ENCODE measurements at places on chromosomes 12 and 14.

- no peak for DNase-seq
- H3K27me3 ChIP-seq: no peaks in the 10 kb centered on the region
- H3K36me3 ChIP-seq: no peaks in the 10 kb centered on the region
- H3K4me1 ChIP-seq: no peaks in the 10 kb centered on the region
Observed at GRCh38 chr12:64261813-64262212, 39.7 kb upstream of the KICS2 start.

GRCh38 chr12:104553421-104553820 lies 96.7 kb downstream of the CHST11 start:
- no peaks in the 10 kb centered on the region for H3K27me3 ChIP-seq
- no peaks in the 10 kb centered on the region for H3K36me3 ChIP-seq
- no peak overlapping the region for H3K27ac ChIP-seq
- H3K4me3 ChIP-seq: no peak overlapping the region
- no peak for DNase-seq

DNA sequence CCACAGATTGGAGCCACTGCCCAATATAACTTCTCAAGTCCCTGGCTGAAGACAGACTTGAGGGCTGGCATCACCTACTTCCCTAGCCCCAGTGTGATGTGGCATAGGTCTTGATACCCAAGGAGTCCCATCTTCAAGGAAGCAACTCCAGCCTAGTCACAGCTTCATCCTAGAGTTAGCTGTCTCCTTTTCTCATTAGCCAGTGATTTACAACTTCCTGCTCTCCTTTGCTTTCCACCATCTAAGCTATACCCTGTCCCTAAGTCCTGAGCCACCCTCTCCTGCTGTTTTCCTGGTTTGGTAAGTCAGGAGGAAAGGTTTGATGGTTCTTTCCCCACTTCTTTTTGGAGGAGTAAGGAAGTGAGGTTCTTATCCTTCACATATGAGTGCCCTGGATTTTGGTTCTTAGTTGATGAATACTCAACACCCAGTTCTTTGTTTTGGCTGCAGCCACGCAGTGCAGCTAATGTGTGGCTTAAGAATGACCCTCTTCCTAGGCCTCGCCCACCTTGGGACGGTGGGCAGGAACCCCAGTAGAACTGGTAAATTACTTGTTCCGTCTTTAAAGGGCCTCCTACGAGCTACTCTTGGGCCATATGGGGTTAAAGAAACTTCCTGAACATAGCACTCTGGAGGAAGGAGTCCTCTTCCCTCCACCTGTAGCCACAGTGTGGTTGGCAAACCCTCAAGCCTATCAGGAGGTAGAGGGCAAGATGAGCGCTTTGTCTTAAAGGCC lies 3.9 kb upstream of the GPX2 start:
- H3K27ac ChIP-seq: no peak overlapping the region
- DNase-seq: no peak
- peaks cover 19% of the 10 kb centered on the region for H3K36me3 ChIP-seq
- no peaks in the 10 kb centered on the region for H3K27me3 ChIP-seq
- no peak overlapping the region for H3K4me3 ChIP-seq
- H3K4me1 ChIP-seq: no peaks in the 10 kb centered on the region

GRCh38 chr14:101707863-101708620 lies 53.5 kb upstream of the PPP2R5C start:
- no peak overlapping the region for H3K27ac ChIP-seq
- DNase-seq: no peak
- peaks cover 32% of the 10 kb centered on the region for H3K4me1 ChIP-seq
- no peaks in the 10 kb centered on the region for H3K36me3 ChIP-seq
- H3K27me3 ChIP-seq: no peaks in the 10 kb centered on the region

GRCh38 chr12:31297572-31298514 lies 28.1 kb downstream of the SINHCAF start:
- H3K4me1 ChIP-seq: no peaks in the 10 kb centered on the region
- no peak overlapping the region for H3K27ac ChIP-seq
- DNase-seq: no peak
- peaks cover 48% of the 10 kb centered on the region for H3K36me3 ChIP-seq
- H3K4me3 ChIP-seq: no peak overlapping the region

- H3K27ac ChIP-seq: no peak overlapping the region
- no peak for DNase-seq
- no peaks in the 10 kb centered on the region for H3K27me3 ChIP-seq
- no peaks in the 10 kb centered on the region for H3K36me3 ChIP-seq
- no peak overlapping the region for H3K4me3 ChIP-seq
Observed at GRCh38 chr14:63322897-63323573, 4.3 kb upstream of the GPHB5 start.

DNA sequence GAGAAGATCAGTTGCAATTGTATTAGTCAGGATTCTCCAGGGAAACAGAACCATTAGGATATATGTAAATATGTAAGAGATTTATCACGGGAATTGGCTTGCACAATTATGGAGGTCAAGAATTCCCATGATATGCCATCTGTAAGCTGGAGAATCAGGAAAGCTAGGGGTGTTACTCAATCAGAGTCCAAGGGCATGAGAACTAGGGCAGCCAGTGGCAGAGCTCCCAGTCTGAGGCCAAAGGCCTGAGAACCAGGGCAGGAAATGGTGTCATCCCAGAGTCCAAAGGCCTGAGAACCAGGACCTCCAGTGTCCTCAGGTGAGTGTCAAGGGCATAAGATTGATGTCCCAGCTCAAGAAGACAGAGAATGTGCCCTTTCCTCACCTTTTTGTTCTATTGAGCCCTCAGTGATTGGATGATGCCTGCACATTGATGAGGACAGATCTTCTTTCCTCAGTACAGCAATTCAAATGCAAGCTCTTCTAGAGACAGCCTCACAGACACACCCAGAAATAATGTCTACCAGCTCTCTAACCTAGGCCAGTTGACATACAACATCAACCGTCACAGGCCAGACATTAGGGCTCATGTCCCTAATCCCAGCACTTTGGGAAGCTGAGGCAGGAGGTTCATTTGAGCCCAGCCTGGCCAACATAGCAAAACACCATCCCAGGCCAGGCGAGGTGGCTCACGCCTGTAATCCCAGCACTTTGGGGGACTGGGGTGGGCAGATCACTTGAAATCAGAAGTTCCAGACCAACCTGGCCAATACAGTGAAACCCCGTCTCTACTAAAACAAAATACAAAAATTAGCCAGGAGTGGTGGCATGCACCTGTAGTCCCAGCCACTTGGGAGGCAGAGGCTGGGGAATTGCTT lies 34.9 kb upstream of the ZNF740 start:
- H3K27me3 ChIP-seq: no peaks in the 10 kb centered on the region
- H3K36me3 ChIP-seq: no peaks in the 10 kb centered on the region
- H3K4me1 ChIP-seq: no peaks in the 10 kb centered on the region

GRCh38 chr12:78726854-78727253 lies 137.7 kb upstream of the SYT1 start:
- DNase-seq: no peak
- H3K27ac ChIP-seq: no peak overlapping the region
- H3K27me3 ChIP-seq: no peaks in the 10 kb centered on the region
- H3K36me3 ChIP-seq: no peaks in the 10 kb centered on the region

- no peaks in the 10 kb centered on the region for H3K4me1 ChIP-seq
- no peaks in the 10 kb centered on the region for H3K36me3 ChIP-seq
- peaks cover 13% of the 10 kb centered on the region for H3K27me3 ChIP-seq
Observed at GRCh38 chr14:99838639-99839134, 45.5 kb downstream of the EML1 start.

DNA sequence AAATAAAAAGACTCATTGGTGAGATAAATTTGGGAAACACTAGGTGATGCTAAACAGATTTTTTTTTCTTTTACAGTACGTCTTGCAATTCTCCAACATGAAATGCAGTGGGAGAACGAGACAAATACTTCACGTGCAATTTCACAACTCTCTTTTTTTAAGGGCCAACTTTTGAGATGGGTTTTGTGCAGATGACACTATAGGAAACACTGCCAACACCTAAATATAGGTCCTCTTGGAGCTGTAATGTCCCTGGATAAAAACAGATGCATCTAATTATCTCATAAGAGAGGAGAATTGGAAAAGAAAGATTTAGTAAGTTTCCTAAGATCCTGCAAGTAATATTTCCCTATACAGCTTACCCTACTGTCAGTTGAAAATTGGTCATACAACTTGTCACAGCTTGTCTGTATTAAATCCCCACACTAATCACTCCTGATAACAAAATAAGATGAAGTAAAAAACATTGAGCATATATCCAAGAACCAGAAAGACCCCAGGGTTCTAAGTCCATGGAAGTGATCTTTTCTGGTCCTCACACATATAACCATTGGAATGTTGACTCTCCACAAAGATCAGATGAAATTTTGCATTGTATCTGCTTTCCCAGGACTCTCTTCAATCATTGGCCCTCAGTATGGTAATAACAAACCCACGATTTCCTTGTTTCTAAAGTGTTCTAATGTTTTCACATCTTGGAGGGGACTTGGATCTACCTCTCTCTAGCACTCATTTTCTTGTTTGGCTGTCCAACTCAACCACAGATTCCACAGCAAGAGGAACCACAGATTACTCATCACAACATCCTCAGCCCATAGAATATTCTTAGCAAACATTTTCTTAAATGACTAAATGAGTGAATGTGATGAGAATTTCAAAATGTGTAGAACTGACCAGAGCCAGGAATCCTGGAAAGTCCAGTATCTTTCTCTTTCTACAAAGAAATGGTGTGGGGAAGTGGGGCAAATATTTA lies 769.4 kb upstream of the USP15 start:
- H3K4me3 ChIP-seq: no peak overlapping the region
- DNase-seq: no peak
- H3K27me3 ChIP-seq: no peaks in the 10 kb centered on the region
- H3K27ac ChIP-seq: no peak overlapping the region
- no peaks in the 10 kb centered on the region for H3K4me1 ChIP-seq

GRCh38 chr12:53215497-53215896 lies 8.4 kb upstream of the ITGB7 start:
- no peaks in the 10 kb centered on the region for H3K27me3 ChIP-seq
- peaks cover 35% of the 10 kb centered on the region for H3K4me1 ChIP-seq
- H3K36me3 ChIP-seq: peaks cover 51% of the 10 kb centered on the region

- no peaks in the 10 kb centered on the region for H3K27me3 ChIP-seq
- no peaks in the 10 kb centered on the region for H3K4me1 ChIP-seq
- no peaks in the 10 kb centered on the region for H3K36me3 ChIP-seq
- H3K4me3 ChIP-seq: no peak overlapping the region
- DNase-seq: no peak
Observed at GRCh38 chr12:115947696-115948062, 329.8 kb downstream of the MED13L start.

DNA sequence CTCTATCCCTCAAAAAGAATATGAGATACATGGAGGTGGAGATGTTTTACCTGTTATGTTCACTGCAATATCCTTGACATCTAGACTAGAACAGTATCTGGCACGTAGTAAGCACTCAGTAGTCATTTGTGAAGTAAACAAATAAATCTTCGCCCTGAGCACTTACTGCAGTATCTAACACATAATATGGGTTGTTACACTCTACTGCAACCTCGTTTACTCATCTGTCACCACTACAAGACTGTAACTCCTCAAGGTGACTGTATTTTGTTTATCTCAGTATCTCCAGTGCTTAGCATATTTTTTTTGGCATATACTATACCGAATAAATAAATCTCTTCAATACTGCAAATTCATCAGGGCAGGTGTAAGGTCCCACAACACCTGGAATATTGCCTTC lies 66.1 kb downstream of the WASHC3 start:
- peaks cover 3% of the 10 kb centered on the region for H3K27me3 ChIP-seq

- no peaks in the 10 kb centered on the region for H3K27me3 ChIP-seq
- H3K4me1 ChIP-seq: peaks cover 3% of the 10 kb centered on the region
- no peak for DNase-seq
Observed at GRCh38 chr14:97916669-97917568, 1119.7 kb downstream of the VRK1 start.

GRCh38 chr12:2297004-2297403 lies 244.2 kb downstream of the CACNA1C start:
- H3K27me3 ChIP-seq: no peaks in the 10 kb centered on the region
- H3K27ac ChIP-seq: no peak overlapping the region
- H3K4me1 ChIP-seq: no peaks in the 10 kb centered on the region
- no peaks in the 10 kb centered on the region for H3K36me3 ChIP-seq
- no peak for DNase-seq

- no peak for DNase-seq
- no peaks in the 10 kb centered on the region for H3K36me3 ChIP-seq
- H3K27me3 ChIP-seq: no peaks in the 10 kb centered on the region
- H3K4me1 ChIP-seq: no peaks in the 10 kb centered on the region
Observed at GRCh38 chr12:70796989-70797388, 123.5 kb downstream of the PTPRR start.

- H3K27me3 ChIP-seq: no peaks in the 10 kb centered on the region
- H3K36me3 ChIP-seq: no peaks in the 10 kb centered on the region
Observed at GRCh38 chr12:27142101-27142721, 59.8 kb upstream of the C12orf71 start.

DNA sequence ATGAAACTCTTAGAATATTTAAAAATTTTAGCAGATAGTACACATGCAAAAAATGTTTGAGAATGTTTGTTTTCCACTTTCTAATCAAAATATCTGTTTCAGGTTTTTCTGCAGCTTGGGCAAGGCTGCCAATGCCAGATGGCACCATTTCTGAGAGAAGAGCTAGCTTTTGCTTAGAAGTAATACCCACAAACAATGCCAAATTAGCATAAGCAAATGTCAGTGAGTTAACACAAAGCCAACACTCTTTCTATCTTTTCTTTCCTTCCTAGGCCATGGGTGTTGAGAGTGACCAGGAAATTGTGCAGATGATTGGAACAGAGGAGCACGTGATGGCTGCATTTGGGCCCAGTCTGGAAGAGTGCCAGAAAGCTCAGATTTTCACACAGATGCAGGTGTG lies 35.2 kb downstream of the POLR3B start:
- no peak overlapping the region for H3K4me3 ChIP-seq
- H3K36me3 ChIP-seq: peaks cover 6% of the 10 kb centered on the region
- H3K4me1 ChIP-seq: no peaks in the 10 kb centered on the region
- no peak for DNase-seq

- H3K4me3 ChIP-seq: no peak overlapping the region
- DNase-seq: no peak
- H3K27me3 ChIP-seq: no peaks in the 10 kb centered on the region
- H3K36me3 ChIP-seq: no peaks in the 10 kb centered on the region
Observed at GRCh38 chr14:68459480-68460136, 333.3 kb downstream of the ZFP36L1 start.

GRCh38 chr14:55609681-55610080 lies 29.7 kb downstream of the KTN1 start:
- H3K27me3 ChIP-seq: no peaks in the 10 kb centered on the region
- no peak overlapping the region for H3K4me3 ChIP-seq
- H3K27ac ChIP-seq: no peak overlapping the region

DNA sequence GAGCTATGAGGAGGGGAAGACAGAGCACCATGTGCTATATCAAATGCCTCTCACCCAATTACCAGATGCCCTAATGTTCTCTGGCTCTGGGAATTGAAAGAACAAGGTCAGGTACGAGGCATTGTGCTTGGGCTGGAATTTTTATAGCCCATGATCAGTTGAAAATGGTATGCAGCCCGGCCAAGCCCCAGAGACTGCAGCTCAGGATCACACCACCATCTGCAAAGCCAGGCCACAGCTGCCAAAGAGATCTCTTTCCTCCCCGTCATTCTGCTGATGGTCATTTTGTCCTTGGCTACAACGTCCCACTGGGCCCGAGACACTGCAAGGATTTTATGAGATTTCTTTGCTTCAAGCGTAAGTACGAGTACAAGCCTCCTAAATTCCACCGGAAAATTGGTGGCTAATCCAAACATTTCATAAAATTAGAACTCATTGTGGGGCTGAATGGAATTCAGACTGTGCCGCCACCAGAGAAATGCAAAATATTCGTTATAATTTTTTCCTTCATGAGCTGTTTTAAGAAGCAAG lies 15.1 kb downstream of the NUAK1 start:
- H3K27me3 ChIP-seq: no peaks in the 10 kb centered on the region
- no peak for DNase-seq
- H3K4me1 ChIP-seq: no peaks in the 10 kb centered on the region
- H3K27ac ChIP-seq: no peak overlapping the region
